Activated naive CD8-positive, alpha-beta T cell treated with anti-CD3 and anti-CD28 coated beads, Interleukin-2, amount 50 U/mL, for 24 hours (primary cell): ENCODE measurements at places on chromosomes 7 and 10.

GRCh38 chr7:7516662-7517061, 19.0 kb downstream of the COL28A1 start:
- H3K27ac ChIP-seq, result no peak overlapping the region
- no peaks in the 10 kb centered on the region for H3K4me1 ChIP-seq
- H3K36me3 ChIP-seq, result no peaks in the 10 kb centered on the region

- no peak overlapping the region for H3K4me3 ChIP-seq
- H3K27me3 ChIP-seq, result peaks cover 59% of the 10 kb centered on the region
- H3K36me3 ChIP-seq, result no peaks in the 10 kb centered on the region
- H3K4me1 ChIP-seq, result no peaks in the 10 kb centered on the region
These were observed 54.8 kb downstream of the CRTAC1 start for GRCh38 chr10:97975598-97975997.

GRCh38 chr7:139183251-139183650, 47.8 kb upstream of the UBN2 start:
- peaks cover 24% of the 10 kb centered on the region for H3K36me3 ChIP-seq
- H3K4me3 ChIP-seq, result no peak overlapping the region

DNA sequence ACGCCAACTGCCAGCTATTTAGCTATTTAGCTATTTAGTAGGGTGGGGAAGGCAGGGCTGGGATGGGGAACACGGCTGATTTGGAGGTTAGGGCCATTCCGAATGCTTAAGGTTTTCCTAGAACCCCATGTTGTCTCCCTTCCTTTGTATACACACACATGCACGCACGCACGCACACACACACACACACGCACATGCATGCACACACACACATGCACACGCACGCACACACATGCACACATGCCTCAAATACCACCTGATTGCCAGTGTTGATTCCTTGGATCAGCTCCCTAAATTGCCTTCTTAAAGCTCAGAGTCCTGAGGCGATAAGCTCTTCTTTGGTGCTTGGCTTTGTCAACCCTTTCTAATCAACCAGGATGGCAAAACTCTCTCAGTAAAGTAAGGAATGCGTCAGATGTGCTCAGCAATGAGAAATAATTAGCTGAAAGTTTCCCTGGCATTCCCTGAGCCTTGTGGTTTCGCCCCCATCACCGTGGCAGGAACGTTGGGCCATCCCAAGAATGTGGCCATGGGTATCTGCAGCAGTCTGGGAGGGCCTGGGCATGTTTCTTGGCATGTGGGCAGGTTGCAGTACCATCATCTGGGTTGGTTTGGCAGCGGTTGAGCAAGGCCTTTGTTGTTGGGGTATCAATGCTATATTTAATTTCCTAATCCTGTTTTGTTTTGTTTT, 305.6 kb downstream of the LRMDA start:
- no peaks in the 10 kb centered on the region for H3K4me1 ChIP-seq
- no peak for DNase-seq
- no peak overlapping the region for H3K27ac ChIP-seq
- no peaks in the 10 kb centered on the region for H3K36me3 ChIP-seq
- no peak overlapping the region for H3K4me3 ChIP-seq
